ENCODE measurements at places on chromosomes 5 and 9.

DNA sequence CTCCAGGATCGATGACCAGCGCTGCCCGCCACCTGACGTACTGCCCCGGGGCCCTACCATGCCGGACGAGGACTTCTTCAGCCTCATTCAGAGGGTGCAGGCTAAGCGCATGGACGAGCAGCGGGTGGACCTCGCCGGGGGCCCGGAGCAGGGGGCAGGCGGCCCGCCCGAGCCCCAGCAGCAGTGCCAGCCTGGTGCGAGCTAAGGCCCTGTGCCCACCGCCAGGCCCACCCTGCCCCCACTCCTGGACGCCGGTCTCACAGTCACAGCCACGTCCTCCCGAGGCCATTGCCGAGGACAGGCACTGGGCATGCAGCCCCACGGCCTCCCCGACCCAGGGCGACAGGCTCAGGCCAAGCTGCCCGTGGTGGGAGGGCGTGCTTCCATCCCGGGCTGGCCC is 5.5 kb downstream of the DNLZ start:
- DNase-seq = no peak

GRCh38 chr5:14445013-14445412 is 136.6 kb upstream of the OTULINL start:
- no peak for DNase-seq

GRCh38 chr5:956941-957747 is 51.5 kb upstream of the NKD2 start:
- peak; percentile 44 for DNase-seq

DNA sequence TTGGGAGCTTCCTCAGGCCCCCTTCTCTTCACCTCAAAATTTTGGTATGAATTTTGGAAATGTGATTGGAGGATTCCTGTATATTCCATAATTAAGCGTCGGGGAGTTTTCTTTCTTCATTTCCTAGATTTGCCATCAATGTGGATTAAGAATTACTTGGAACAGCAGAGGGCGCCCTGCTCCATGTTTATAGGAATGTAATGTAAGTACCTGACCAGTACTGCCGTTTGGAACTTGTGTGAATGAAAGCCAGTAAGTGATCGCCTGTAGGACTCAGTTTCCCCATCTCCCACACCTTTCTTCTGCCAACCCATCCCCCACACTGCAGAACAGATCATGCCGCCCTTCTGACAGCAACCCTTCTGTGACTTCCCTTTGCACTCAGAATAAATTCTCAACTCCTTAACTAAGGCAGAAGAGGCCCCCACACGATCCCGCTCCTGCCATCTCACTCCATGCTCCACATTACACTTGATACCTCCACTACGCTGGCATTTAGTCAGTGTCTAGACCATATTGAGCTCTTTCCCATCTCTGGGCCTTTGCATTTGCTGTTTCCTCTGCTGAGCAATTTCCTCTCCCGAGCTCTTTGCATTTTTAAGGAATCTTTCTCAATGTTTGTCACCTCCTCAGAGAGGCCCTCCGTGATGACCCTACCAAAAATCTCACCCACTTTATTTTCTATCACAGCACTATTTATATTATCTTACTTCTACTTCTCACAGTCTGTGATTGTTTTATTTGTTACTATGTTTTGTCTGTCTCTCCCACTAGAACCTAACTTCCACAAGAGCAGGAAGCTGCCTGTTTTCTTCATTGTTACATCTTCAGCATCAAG is 79.5 kb upstream of the HTR4 start:
- DNase-seq = peak; percentile 58
